ENCODE measurements at places on chromosomes 1 and 21.
A peak's percentile ranks its signal among the peaks of the same experiment; 100 is the strongest.

DNA sequence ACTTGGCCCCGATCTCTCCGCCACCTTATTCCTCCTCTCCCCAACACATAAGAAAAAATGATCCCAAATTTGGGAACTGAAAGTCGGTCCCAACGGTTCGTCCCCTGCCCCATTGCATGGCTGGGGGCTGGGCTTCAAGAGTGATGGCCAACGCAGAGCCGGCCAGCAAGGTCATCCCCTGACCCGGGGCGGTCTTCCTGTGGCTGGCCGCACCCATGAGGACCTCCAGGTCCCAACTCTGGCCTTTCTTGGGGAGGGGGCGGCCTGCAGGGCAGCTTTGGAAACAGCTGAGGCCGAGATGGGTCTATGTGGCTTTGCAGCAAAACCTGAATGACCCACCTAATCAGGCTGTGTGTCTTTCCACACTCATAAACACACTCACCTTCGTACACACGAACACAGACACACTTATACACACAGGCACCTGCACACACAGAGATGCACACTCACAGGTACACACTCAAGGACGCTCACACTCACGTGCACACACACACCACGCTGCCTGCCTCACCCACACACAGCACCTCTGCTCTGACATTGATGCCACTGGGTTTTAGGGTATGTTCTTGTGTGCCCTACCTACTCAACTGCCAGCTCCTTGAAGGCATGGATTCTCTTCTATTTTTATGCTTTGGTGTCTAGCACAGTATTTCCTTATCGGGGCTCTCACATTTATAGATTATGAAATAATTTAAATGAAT lies 562 bp downstream of the DYNLT5 start:
- no peak for DNase-seq

DNA sequence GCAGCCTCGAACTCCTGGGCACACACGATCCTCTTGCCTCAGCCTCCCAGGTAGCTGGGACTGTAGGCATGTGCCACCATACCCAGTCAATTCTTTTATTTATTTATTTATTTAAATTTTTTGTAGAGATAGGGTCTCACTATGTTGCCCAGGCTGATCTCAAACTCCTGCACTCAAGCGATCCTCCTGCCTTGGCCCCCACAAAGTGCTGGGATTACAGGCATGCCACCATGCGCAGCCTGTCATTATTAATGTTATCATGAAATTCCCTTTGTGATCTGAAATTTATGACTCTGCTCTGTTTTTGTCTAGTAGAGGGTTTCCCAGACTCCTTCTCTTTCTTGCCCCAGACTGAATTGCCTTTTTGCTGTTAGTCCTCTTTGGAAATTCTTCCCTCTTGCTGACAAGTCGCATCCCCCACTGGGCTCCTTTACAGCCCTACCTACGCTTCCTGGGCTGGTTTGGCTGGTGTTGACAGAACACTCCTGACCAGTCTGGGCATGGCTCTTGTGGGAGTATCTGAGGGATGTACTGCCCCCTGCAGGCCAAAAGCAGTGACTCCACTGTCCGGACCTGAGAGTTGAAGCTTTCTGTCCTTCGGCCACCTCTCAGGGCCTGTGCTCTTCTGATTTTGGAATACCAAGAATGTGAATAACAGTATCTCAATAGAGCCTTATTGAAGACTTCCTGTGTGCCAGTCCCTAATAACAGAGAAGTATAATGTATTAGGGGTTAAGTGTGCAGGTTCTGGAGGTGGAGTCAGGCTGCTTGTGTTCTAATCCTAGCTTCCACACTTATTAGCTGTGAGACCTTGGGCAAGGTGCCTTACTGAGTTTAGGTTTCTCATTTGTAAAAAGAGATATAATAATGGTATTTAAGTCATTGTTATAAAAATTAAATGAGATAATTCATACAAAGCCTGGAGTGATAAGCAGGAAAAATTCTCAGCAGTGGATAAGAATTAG lies 28.2 kb downstream of the TCEANC2 start:
- DNase-seq: peak; percentile 18

DNA sequence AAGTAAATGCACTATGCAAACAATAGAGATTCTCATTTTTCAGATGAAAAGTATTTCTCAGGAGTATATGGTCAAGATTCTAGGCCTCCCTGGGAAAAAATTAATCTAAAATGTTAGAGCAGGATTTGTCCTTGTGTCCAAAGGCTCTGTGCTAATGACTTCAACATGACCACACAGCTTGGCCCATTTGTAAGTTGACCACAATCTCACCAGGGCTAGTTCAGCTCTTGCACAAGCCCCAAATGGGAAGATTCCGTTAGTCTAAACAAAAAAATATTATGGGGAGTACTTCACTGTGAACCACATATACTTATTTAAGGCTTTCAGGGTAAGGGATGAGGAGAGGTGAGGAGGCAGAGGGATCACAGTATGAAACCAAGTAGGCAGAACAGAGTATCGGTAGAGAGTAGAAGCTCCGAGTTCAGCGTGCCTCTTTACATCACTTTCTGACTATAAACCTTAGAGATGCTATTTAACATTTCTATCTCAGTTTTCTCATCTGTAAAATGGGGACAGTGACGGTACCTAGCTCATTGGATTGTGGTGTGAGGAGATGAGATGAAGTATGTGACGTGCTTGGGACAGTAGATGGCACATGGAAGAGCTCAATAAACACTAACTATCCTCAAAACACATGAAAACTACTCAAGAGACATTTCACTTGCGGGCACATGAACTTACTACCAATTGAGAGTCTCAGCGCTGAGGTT lies 37.8 kb upstream of the CTTNBP2NL start:
- no peak for DNase-seq

GRCh38 chr1:201912832-201913231 lies 24.1 kb downstream of the SHISA4 start:
- DNase-seq: no peak

DNA sequence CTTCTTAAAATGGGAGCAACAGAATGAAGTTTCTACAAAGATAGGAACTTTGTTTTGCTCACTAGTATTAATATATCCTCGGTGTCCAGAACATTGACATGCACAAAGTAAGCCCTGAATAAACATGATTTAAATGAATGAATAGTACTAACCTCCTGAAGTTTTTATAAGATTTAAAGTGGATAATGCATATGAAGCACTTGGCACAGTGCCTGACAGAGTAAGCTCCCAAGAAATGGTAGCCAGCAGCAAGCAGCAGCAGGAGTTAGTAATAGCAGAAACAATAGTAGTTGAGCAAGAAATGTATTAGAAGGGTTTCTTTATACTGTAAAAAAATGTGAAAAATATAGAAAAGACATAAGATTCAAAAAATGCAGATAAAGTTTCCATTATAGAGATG lies 258.1 kb upstream of the C1orf87 start:
- DNase-seq: no peak

GRCh38 chr1:41813755-41814745 lies 104.7 kb downstream of the HIVEP3 start:
- DNase-seq: no peak

Measured in kidney epithelial cell (primary cell).